ENCODE measurements at places on chromosomes 12 and 14. TPM values are rescaled to one million over a fixed set of nuclear protein-coding genes. Genes with fewer than 3 reads are reported as not detected.

Gene NANOG
- not detected for total RNA-seq

Gene SRSF9
- 243 TPM for total RNA-seq

Gene GPR84
- not detected for total RNA-seq

Gene KRT83
- total RNA-seq, result not detected

Gene SYNDIG1L
- not detected for total RNA-seq

Gene SLCO1A2
- total RNA-seq, result not detected

Gene LRFN5
- 5.6 TPM for total RNA-seq

Gene HPD
- total RNA-seq, result not detected

Gene NUP37
- 72.2 TPM for total RNA-seq

Gene CCDC177
- not detected for total RNA-seq

Gene MYO1A
- not detected for total RNA-seq

Gene RTL1
- total RNA-seq, result under 0.01 TPM

Gene PRORP
- total RNA-seq, result 35.2 TPM

Gene NFATC4
- total RNA-seq, result 36.8 TPM

Gene SLC25A47
- total RNA-seq, result not detected

Gene OAS3
- total RNA-seq, result 1.5 TPM

Gene NAV3
- total RNA-seq, result 159 TPM

Gene SLC39A2
- total RNA-seq, result 0.30 TPM

Gene ANO2
- total RNA-seq, result 0.23 TPM

Gene KRT2
- total RNA-seq, result not detected

Gene MYH6
- total RNA-seq, result not detected

Gene OR8S1
- not detected for total RNA-seq

Gene FAM90A1
- total RNA-seq, result 0.09 TPM
